ENCODE measurements at places on chromosomes 7 and 10.

DNA sequence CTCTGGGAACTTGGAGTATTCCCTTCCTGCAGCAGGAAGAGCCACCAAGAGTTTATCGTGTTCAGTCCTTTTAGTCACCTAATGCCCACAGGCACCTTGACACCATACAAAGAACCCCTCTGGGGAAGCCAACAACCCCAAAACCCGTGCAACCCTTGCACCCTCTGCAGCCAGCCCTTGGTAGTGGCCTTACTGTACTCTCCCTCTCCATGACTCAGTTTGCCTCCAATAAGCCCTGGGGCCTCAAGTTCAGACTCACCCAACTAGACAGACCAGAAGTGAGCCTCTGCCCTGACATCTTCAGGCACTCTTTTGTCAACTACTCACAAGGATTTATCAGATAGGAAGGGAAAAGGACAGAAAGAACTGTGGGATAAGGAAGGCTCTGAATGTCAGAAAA is 30.9 kb downstream of the KCNMA1 start:
- no peak overlapping the region for H3K27ac ChIP-seq
- H3K36me3 ChIP-seq: no peaks in the 10 kb centered on the region

GRCh38 chr10:91409069-91409868 is 875 bp upstream of the HECTD2 start:
- no peaks in the 10 kb centered on the region for H3K27me3 ChIP-seq
- peaks cover 4% of the 10 kb centered on the region for H3K4me1 ChIP-seq
- H3K4me3 ChIP-seq: peak overlapping the region; percentile 70
- no peaks in the 10 kb centered on the region for H3K36me3 ChIP-seq
- peak; percentile 60 for DNase-seq

DNA sequence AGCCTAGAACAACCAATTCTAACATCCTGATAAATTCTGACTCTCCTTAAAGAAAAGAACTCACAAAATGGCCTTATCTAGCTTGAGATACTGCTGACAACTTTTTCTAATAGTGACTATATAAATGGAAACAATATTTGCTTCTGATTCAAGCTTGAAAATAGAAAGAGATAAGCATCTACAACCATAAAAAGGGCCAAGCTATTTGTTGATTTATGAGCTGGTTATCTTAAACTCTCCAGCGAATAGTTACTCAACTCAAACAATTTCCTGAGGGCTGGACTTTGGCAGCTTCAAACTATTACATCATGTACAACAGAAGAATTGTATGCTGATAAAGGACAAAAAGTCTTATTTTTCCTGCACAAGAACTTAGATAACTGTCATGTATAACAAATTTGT is 4.6 kb downstream of the USP54 start:
- 0 out of 2 replicates have a peak, but pooled peaks cover 6% of the 10 kb centered on the region for H3K36me3 ChIP-seq
- H3K4me3 ChIP-seq: peak overlapping the region; percentile 13
- no peaks in the 10 kb centered on the region for H3K27me3 ChIP-seq
- peak overlapping the region; percentile 68 for H3K27ac ChIP-seq
- DNase-seq: peak; percentile 17
- peaks cover 58% of the 10 kb centered on the region for H3K4me1 ChIP-seq

DNA sequence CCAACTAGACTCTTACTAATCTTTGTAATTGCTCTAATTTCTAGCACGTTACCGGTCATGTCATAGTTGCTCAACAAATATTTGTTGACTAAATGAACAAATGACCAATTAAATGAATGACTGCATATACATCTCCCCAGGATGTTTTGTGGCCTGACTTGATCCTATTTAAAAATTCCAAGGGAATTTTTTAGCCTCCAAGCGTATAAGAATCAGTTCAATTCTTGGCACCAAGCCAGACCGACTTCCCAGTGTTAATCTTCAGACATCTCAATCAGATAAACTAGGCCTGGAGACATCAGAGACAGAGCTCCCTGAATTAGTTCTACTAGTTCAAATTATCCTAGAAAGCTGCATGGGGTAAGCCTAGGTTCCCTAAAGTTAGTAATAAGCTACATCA is 96.0 kb downstream of the GSAP start:
- no peak overlapping the region for H3K27ac ChIP-seq
- H3K4me1 ChIP-seq: peaks cover 10% of the 10 kb centered on the region
- no peak for DNase-seq
- H3K27me3 ChIP-seq: no peaks in the 10 kb centered on the region

GRCh38 chr7:138886501-138886917 is 88.5 kb upstream of the ATP6V0A4 start:
- peaks cover 26% of the 10 kb centered on the region for H3K4me1 ChIP-seq
- H3K36me3 ChIP-seq: no peaks in the 10 kb centered on the region
- no peaks in the 10 kb centered on the region for H3K27me3 ChIP-seq
- no peak overlapping the region for H3K27ac ChIP-seq
- peak; percentile 56 for DNase-seq
- no peak overlapping the region for H3K4me3 ChIP-seq

- no peaks in the 10 kb centered on the region for H3K27me3 ChIP-seq
- no peak overlapping the region for H3K4me3 ChIP-seq
- no peaks in the 10 kb centered on the region for H3K4me1 ChIP-seq
- H3K36me3 ChIP-seq: no peaks in the 10 kb centered on the region
- no peak overlapping the region for H3K27ac ChIP-seq
- no peak for DNase-seq
These were observed 50.2 kb downstream of the DOCK1 start for GRCh38 chr10:126955396-126955795.

GRCh38 chr7:108376206-108376605 is 80.0 kb downstream of the NRCAM start:
- H3K4me1 ChIP-seq: no peaks in the 10 kb centered on the region
- H3K27me3 ChIP-seq: no peaks in the 10 kb centered on the region
- H3K4me3 ChIP-seq: no peak overlapping the region
- DNase-seq: no peak
- H3K27ac ChIP-seq: no peak overlapping the region
- H3K36me3 ChIP-seq: no peaks in the 10 kb centered on the region

DNA sequence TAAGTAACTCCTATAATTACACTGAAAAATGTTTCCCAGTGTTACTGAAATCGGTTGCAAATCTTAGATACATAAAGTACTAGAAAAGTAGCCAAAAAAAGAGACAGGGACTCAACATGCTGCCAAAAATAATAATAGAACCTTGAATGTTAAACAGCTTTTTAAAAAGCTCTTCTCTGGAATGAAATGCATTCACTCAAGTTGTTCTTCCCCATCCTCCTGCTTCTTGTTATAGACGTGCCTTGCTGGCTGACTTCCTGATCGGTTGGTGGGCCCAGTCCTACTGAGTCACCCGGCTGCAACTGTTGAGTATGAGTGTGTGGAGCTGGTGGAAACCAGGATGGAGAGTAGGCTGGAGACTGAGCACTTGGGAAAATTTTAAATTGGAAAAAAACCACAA is 30.6 kb upstream of the RAPGEF5 start:
- DNase-seq: no peak
- H3K27me3 ChIP-seq: no peaks in the 10 kb centered on the region
- H3K4me1 ChIP-seq: no peaks in the 10 kb centered on the region
- H3K27ac ChIP-seq: no peak overlapping the region
- no peak overlapping the region for H3K4me3 ChIP-seq
- H3K36me3 ChIP-seq: no peaks in the 10 kb centered on the region

DNA sequence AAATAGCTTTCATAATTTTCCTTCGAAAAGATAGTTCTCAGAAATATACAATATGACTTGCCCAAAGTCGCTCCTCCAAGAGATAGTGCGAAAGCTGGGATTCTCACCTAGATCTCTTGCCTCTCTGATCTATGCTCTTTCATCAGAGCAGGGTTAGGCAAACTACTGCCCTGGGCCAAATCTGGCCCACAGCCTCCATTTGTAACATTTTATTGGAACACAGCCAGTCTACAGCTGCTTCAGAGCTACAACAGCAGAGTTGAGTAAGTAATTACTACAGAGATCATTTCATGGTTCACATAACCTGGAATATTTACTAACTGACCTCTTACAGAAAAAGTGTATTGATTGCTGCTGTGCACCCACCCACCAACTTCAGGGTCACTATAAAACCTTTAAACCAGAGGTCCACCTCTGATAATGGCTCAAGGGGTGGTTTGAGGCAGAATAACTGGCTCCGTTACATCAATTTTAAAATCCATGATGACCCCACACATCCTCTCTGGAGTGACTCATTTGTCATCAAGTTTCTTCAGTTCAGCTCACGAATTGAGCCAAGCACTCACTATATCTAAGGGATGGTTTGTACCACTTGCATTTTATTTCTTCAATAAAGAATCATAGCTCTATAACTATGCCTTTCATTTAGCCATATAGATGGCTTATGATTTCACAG is 1019.0 kb downstream of the XPNPEP1 start:
- no peaks in the 10 kb centered on the region for H3K36me3 ChIP-seq
- DNase-seq: no peak
- H3K4me1 ChIP-seq: no peaks in the 10 kb centered on the region
- no peak overlapping the region for H3K27ac ChIP-seq
- H3K4me3 ChIP-seq: no peak overlapping the region
- H3K27me3 ChIP-seq: no peaks in the 10 kb centered on the region
